HepG2 (cell line): ENCODE measurements at places on chromosomes 6 and 20.

DNA sequence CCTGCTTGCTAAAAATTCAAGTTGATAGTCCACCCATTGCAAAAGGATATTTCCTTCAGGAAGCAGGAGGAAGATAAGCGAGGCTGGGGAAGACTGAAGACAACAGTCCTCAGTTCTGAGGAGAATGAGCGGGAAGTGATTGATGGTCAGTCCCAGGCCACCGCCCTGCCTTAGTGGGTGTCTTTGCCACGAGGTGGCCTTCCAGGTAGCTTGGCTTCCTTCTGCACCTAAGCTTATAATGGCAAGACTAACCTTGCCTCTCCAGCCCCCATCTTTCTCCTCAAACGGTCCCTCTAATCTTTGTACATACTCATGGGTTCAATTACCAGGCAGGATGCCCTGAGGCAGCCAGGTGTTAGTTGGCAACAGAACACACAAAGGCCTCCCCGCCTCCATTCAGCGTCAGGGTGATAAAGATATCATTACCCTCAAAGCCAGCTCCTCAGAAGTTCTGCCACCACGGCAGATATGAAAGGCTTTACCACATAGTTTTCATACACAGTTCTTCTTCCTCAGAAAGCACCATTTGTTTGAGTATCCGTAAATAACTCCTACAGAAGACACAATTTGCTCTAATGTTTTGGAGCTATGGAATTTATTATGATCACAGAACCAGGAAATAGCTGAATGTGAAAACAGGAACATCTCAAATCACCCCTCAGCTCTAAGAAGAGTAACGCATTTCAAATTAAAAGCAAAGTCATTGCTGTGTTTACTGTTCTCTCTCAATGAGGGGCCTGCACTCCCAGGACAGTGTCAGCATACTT lies 249.4 kb downstream of the ATXN1 start:
- DNase-seq: no peak

DNA sequence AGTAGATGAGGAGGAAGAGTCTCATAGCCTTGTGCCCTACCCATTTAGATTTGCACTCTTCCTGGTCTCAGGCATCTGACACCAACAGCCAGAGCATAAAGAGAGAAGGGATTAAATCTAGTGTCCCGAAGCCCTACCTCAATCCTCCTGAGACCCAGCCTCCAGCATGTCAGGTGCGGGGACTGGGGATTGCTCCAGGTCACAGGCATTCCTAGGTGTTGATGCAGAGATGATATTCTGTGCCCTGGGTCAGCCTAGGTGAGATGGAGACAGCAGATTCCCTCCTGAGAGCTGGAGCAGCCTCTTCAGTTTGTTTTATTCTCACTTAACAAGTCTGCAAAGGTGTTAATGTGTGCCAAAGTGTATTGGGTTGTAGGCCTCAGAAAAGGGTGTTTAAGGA lies 89.8 kb downstream of the ANKRD6 start:
- DNase-seq: no peak

GRCh38 chr6:123869334-123869733 lies 65.7 kb downstream of the NKAIN2 start:
- DNase-seq: no peak

DNA sequence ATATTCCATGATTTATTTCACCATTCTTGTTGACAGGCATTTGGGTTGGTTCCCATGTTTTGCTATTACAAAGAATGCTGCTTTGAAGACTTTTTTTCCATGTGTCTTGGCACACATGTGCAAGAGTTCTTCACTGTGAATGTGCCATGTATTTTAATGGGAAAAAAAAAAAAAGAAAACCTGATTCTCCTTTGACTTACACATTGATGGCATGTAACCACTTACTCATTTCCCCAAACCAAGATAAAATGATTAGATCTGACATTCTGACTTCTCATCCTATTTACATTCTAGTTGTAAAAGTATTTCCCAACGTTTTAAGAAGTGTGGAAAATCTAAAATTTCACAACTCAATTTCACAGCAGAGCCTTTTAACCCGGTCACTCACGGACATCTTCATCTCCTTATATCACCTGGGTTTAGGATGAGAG lies 4.4 kb downstream of the CAP2 start:
- DNase-seq: no peak

- no peak for DNase-seq
These were observed 86.7 kb downstream of the TRERF1 start for GRCh38 chr6:42365021-42365420.

- DNase-seq: no peak
These were observed 29.4 kb downstream of the COL20A1 start for GRCh38 chr20:63322146-63322932.
